ENCODE measurements at places on chromosomes 3 and 15.

DNA sequence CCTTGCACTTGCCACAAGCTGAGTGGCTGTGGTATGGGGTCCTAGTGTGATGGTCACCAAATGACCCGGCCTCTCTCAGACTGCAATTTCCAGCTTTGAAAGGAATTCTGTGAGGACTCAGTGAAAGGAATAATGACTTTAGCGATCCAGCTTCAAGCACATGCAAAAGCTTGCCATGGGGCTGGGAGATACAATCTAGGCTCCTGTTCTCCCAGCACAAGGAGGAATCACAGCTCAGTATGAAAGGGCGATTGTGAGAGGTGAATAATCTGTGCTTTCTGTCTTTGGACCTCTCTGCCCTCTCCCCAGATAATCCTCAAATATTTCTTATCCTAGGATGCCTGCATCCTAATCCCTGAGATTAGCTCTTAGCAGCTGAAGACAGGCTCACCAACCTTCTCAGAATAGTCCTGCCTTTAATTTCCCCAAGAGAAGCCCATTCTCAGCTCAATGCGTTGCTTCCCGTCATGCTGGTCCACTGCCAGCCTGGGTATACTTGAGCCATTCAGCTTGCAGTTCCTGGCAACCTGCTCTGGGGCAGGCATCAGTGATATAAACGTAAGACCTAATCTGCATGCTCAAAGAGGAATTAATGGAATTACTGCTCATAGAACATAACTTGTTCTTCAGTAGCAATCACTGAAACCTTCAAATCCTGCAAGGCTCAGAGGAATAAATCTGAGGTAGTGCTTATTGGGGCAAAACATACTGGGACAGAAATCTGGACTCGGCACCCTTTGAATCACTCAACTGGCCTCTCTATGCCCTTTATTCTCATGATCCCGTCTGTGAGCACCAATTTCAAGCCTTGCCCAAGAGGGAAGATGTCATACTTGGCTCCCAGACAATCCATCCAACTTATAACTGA lies 15.1 kb downstream of the TLNRD1 start:
- DNase-seq = no peak

GRCh38 chr3:56633602-56634535 lies 49.2 kb downstream of the TASOR start:
- no peak for DNase-seq

- no peak for DNase-seq
Observed at GRCh38 chr15:98551936-98552562, 96.3 kb upstream of the IGF1R start.

DNA sequence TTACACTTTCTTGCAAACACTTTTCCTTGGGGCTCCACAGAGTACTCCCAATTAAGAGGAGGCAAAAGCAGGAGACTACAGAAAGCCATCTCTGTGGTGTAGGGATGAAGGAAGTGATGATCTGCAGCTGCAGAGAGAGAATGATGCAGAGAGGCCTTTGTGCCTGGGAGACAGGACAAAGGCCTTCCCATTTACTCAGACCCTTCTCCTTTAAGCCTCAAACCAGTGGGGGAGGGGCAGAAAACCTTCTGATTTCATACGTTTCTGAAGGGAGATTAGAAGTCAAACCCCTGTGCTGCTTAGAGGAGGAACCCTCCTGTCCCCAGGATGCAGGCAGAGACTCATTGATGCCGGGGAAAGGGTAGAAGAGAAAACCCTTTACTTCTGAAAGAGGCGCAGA lies 130.8 kb downstream of the NEO1 start:
- DNase-seq = no peak

- DNase-seq = no peak
Observed at GRCh38 chr15:61528581-61528910, 299.4 kb upstream of the RORA start.

DNA sequence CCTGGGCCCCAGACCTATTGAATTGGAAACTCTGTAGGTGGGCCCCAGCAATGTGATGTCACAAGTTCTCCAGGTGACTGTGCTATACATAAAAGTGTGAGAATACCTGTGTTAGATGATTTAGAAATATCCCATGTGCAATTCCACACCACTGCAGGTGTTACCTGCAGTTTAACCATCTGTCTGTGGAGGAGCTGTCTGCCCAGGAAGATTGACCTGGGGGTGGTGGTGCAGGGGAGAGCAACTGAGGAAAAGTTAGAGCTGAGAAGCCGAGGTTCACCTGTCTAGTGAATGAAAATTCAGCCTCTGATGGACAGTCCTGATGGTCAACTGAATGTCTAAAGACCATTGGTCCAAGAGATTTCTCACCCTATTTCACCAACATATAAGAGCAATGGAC lies 132.2 kb upstream of the SLC24A5 start:
- no peak for DNase-seq

DNA sequence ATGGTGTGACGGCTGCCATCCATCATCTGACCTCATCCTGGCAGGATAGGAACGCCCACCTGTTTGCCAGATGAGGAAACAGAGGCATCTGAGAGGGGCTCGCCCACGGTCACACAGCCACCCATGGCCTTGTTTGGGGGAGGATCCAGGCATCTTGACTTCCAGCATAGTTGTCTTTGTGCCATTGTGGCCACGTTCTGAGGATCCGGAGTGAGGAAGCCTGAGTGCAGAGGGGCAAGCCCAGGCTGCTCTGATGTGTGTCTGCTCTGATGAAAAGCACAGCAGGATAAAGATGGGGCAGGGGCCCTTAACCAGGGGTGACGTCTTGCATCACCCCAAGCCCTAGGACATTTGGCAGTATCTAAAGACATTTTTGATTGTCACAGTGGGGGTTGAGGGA lies 58.7 kb downstream of the FGD5 start:
- no peak for DNase-seq

GRCh38 chr3:123622766-123623165 lies 37.9 kb upstream of the HACD2 start:
- no peak for DNase-seq

DNA sequence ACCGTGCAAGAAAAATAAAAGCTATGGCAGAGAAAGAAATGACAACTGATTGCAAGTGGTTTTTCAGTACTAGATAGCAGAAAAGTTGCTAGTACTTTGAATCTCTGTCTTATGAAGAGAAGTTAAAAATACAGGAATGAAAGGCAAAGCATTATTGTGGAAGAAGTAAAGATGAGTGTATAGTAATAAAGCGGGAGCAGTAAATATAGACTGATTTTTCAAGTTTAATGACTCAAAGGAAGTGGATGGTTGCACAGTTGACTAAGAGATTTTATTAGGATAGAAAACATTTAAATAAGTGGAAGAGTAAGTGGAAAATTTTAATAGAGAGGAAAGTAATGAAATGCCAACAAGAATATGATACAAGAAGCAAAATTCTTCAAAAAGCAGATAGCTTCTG lies 1076.1 kb upstream of the CADM2 start:
- no peak for DNase-seq

DNA sequence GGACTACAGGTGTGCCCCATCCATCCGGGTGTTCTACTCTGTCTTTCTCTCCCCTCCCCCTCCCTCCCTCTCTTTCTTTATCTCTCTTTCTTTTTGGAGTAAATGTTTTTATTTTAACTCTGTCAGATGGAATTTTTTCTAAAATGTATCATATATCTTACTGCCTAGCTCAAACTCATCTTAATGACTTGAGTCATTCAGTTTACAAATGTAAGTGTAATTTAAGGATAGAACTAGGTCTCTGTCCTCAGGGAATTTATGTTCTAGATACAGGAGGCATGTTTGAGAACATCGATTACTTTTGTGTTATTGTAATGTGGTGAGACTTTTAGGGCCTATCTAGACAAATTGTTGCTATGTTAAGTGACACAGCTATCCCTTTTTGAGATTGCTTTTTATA lies 3.5 kb downstream of the TBC1D23 start:
- DNase-seq = no peak

DNA sequence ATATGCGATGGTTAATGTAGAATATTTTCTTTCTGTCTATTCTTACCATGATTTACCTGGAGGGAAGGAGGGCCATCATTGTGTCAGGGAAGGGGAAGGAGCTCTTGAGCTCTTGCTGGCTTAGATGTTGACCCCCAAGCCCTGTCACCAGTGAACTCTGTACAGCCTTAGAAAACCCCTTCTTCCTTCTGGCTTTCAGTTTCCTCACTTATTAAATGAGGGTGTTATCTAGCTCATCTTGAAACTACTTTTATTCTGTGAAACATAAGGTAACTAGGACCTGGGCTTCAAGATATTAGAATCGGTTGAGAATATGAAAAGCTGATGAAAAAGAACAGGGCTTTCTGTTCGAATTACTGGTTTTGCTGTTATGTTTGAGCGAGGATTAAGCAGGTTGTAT lies 25.1 kb upstream of the UTS2B start:
- DNase-seq = no peak

GRCh38 chr3:124044956-124045355 lies 53.0 kb upstream of the ROPN1 start:
- no peak for DNase-seq

DNA sequence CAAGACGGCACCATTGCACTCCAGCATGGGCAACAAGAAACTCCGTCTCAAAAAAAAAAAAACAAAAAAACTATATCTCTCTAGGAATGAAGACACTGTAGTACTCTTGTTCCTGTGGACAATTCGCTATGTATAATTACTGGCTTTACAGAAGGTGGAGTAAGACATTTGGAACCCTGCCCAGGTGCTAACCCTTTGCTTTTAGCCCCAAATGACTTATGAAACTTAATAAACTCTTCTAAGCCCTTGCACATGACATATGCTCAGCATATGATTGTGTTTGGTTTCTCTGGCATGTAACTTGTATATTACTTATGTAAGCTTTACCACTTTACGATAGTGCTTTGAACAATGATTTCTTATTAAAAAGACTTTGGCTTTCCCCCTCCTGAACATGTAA lies 27.3 kb upstream of the PRTG start:
- no peak for DNase-seq

DNA sequence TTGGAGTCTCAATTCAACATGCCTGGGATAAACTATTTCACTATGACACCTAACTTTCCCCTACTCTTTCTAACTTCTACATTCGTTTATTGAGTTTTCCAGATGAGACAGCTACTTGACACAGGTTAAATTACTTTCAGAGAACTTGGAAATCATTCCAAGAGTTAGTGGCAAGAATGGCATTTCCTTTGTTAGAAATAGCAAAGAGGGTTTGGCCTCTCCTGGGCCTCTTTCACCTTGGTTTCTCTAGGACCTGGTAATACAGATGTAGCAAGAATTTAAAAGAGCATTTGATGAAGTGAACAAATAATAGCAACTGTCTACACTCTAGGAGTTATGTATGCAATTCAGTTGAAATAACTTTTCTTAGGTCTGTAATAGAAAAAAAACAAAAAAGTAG lies 748.9 kb downstream of the MECOM start:
- no peak for DNase-seq

DNA sequence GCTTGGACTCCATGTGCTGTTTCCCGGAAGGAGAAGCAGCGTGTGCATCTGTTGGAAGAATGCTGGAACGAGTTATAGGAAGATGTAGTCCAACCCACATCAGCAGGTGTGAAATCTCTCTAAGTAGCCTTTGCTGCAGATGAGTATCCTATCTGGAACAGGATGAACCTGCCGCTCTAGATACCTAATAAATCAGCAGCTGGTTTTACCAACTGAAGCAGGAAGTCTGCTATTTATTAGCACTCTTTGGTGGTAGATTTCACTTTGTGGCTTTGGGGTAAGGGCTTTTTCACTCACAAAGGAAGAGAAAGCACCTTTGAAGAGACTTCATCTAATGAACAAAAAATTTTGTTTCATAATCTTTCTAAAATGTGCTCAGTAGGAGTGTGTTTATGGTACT lies 66.4 kb downstream of the DCUN1D1 start:
- no peak for DNase-seq

GRCh38 chr15:68990231-68990991 lies 24.1 kb upstream of the NOX5 start:
- no peak for DNase-seq

DNA sequence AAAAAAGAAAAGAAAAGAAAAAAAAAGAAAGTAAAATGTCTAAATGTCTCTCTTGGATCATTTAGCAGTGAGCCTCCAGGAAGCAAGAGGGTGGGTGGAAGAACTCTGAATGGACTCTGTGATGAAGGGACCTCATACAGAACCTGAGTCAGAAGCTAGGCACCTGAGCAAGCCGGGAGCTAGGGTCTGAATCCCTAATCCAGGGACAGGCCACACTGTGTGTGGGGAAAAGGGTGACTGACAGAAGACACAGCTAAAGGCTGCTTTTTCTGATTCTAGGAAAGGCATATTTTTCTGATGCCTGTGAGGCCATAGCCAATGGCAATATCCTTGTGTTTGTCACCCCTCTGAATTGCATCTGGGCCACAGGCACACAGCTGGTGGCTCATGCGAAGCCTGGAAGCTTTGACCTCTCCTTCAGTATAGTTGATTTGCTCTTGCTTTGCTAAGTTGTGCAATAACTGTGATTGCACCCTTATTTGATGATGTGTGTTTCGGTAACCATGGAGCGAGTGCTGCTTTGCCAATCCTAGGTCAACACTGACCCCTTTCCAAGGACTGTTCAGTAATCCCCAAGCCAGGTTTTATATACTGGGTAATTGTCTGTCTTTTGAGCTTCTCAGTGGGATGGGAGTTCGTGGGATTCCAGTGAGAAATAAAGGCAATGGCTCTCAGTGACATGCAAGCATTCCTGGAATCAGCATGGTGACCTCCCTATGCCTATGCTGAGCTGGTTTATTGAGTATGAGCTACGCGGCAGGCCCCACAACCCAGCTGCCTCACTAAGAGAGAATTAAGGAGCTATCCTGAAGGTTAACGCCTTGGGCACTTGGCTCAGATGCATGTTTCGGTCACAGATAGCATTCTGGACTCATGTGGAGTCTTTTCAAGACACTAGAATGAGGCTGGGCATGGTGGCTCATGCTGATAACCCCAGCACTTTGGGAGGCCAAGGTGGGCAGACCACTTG lies 49.0 kb upstream of the OSBPL11 start:
- DNase-seq = no peak

DNA sequence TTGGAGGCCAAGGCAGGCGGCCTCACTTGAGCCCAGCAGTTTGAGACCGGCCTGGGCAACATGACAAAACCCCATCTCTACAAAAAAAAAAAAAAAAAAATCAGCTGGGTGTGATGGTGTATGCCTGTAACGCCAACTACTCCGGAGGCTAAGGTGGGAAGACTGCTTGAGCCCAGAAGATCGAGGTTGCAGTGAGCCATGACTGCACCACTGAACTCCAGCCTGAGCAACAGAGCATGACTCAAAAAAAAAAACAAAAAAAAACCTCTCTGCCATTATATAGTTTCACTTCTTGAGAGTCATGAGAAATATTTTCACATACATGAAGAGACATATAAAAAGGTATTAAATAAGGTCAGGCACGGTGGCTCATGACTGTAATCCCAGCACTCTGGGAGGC lies 45.9 kb upstream of the CP start:
- no peak for DNase-seq

- no peak for DNase-seq
Observed at GRCh38 chr3:85838921-85839320, 880.1 kb downstream of the CADM2 start.

DNA sequence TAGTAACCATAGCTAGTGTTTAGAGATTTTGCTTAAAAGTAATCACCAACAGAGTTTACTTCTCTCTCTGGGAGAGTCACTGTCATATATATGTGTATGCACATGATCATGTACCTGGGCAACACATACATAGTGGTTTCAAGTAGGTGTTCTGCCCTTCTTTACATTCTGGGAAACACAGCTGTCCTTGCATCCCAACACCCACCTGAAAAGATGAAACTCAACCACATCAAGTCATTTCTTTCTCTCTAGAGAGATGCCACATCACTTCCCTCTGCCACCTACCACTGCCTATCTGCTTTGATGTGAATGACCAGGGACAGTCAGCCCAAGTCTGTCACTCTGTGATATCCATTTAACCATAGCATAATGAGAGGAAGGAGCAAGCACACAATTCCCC lies 155.8 kb upstream of the GADL1 start:
- no peak for DNase-seq

- DNase-seq = no peak
Observed at GRCh38 chr3:127613406-127613805, 15.2 kb downstream of the MCM2 start.
